Psoas muscle (tissue), 8 donors: ENCODE measurements at places on chromosomes 12 and 14. TPM values are rescaled to one million over a fixed set of nuclear protein-coding genes. Genes with fewer than 3 reads are reported as not detected.

- H3K27ac ChIP-seq: no peak overlapping the region
- H3K4me3 ChIP-seq: no peak overlapping the region
- peak; percentile 62 for DNase-seq
- H3K4me1 ChIP-seq: no peaks in the 10 kb centered on the region
These were observed 42.1 kb upstream of the CHGA start for GRCh38 chr14:92880851-92881250.

- no peak for DNase-seq
- no peak overlapping the region for H3K27ac ChIP-seq
- no peaks in the 10 kb centered on the region for H3K27me3 ChIP-seq
These were observed 581.7 kb downstream of the DIO2 start for GRCh38 chr14:79629411-79630287.

Gene SIX1
- total RNA-seq: 41.4 TPM

- peaks cover 2% of the 10 kb centered on the region for H3K27me3 ChIP-seq
- H3K36me3 ChIP-seq: no peaks in the 10 kb centered on the region
- no peak overlapping the region for H3K27ac ChIP-seq
- no peak overlapping the region for H3K4me3 ChIP-seq
- H3K4me1 ChIP-seq: no peaks in the 10 kb centered on the region
These were observed 12.4 kb upstream of the NRXN3 start for GRCh38 chr14:78157494-78158437.

DNA sequence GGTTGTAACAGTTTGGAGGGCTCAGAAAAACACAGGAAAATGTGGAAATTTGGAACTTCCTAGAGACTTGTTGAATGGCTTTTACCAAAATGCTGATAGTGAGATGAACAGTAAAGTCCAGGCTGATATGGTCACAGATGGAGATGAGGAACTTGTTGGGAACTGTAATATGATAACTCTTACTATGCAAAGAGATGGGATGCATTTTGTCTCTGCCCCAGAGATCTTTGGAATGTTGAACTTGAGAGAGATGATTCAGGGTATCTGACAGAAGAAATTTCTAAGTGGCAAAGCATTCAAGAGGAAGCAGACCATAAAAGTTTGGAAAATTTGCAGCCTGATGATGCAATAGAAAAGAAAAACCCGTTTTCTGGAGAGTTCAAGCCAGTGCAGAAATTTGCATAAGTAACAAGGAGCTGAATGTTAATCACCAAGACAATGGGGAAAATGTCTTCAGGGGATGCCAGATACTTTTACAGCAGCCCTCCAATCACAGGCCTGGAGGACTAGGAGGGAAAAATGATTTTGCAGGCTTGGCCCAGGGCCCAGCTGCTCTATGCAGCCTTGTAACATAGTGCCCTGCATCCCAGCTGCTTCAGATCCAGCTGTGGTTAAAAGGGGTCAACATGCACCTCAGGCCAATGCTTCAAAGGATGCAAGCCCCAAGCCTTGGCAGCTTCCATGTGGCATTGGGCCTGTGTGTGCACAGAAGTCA, 572.7 kb upstream of the ATP2B1 start:
- DNase-seq: no peak
- H3K27me3 ChIP-seq: no peaks in the 10 kb centered on the region
- no peaks in the 10 kb centered on the region for H3K36me3 ChIP-seq
- H3K27ac ChIP-seq: no peak overlapping the region

DNA sequence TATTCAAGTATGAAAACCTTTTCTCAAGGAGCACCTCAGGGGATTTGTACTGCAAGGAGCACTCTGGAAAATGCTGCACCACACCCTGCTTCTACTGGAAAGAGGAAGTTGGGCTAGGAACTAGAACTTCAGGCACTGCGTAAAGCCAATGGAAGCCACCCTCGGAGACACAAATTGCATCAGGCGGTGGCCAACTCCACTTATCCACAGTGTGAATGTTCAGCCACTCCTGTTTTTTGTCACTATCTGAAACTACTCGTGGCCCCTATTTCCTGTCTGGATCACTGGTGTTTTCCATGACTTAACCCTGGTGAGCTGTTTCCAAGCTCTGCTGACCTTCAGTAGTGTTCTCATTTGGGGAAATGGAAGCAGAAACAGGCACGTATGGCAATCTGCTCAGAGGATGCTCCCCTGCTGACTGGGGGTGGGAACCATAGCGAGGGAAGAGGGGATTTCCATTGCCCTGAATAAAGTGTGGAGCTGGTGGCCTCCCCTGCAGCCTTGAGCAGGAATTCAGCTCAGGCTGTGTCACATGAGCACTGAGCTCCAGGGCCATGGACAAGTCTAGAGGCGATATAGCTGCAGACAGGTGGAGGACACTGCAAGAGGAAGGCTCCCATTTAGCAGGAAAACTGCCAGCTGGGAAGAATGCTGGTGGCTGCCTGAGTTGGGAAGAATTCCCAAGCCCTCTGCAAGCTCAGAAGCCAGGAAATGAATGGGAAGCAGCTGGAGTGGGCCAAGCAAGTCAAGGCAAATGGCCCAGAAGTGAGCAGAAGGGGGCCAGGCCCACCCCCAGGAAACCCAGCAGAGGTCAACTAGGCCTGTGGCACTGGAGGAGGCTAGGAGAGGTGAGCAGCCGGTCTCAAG, 50.5 kb upstream of the RAP1B start:
- peaks cover 4% of the 10 kb centered on the region for H3K4me1 ChIP-seq
- no peaks in the 10 kb centered on the region for H3K27me3 ChIP-seq
- no peak overlapping the region for H3K4me3 ChIP-seq
- no peak for DNase-seq

DNA sequence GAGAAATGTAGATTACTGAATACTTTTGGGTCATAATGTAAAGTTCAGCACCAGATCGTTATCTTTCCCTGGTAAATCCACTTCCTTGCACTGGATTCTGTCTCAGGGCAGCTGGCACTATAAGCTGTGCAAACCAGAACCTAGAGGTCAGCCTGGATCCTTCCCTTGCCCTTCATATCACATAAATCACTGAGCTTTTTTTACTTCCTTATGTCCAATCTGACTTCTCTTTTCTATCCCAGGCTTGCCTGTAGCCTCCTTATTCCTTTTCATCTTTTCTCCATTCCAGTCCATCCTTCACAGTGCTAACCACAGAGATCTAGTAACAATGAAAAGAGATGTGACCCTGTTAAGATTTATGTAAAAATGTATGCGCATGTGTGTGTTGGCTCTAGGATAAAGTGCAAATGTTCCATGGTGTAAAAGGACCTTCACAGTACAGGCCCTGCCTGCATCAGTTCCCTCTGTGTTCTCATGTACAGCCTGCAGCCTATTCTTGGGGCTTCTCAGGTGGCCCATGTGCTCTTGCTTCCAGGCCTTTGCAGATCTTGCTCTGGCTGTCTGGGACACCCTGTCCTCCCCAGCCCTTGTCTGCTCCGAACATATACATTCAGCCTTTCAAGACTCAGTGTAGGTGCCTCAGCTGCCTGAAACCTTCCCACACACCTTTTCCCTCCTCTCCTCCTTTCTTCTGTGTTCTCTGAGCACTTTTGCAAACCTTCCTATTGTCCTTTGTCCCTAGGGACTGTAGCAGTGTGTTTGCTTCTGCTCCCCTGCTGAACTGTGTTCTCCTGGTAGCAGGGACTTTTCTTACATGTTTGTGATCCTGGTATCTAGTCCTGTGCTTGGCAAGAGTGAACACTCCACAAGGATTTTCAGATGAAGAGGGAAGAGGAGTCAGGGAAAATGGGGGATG, 30.0 kb downstream of the PELI2 start:
- H3K4me3 ChIP-seq: no peak overlapping the region
- H3K4me1 ChIP-seq: no peaks in the 10 kb centered on the region
- DNase-seq: no peak
- no peaks in the 10 kb centered on the region for H3K27me3 ChIP-seq

Gene SDR9C7
- total RNA-seq: 0.97 TPM

Gene ANO2
- 5.7 TPM for total RNA-seq

GRCh38 chr12:131555197-131555846, 155.6 kb upstream of the SFSWAP start:
- no peaks in the 10 kb centered on the region for H3K4me1 ChIP-seq
- no peaks in the 10 kb centered on the region for H3K27me3 ChIP-seq
- H3K36me3 ChIP-seq: no peaks in the 10 kb centered on the region
- no peak overlapping the region for H3K4me3 ChIP-seq
- no peak for DNase-seq

GRCh38 chr14:55099756-55100155, 29.3 kb upstream of the LGALS3 start:
- H3K27ac ChIP-seq: no peak overlapping the region
- H3K4me3 ChIP-seq: no peak overlapping the region
- H3K27me3 ChIP-seq: no peaks in the 10 kb centered on the region
- H3K36me3 ChIP-seq: no peaks in the 10 kb centered on the region
